ENCODE measurements at places on chromosomes 5 and 9.

DNA sequence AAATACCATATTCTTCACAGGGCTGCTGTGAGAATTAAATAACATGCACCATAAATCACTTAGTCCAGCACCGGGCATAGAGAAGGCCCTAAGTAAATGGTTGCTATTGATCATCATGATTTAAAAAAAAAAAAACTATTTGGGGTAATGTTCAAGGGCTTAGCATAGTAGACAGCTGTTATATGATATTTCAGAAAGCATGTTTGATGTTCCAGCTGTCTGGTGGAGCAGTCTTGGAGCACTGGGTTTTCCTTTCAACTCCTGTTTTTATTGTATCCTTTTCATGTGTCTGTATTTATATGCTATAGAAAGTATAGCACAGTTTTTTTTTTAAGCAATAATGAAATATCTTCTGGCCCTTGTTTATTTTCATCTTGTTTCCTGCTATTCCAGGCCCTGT lies 28.0 kb upstream of the TOMM5 start:
- no peak for DNase-seq

DNA sequence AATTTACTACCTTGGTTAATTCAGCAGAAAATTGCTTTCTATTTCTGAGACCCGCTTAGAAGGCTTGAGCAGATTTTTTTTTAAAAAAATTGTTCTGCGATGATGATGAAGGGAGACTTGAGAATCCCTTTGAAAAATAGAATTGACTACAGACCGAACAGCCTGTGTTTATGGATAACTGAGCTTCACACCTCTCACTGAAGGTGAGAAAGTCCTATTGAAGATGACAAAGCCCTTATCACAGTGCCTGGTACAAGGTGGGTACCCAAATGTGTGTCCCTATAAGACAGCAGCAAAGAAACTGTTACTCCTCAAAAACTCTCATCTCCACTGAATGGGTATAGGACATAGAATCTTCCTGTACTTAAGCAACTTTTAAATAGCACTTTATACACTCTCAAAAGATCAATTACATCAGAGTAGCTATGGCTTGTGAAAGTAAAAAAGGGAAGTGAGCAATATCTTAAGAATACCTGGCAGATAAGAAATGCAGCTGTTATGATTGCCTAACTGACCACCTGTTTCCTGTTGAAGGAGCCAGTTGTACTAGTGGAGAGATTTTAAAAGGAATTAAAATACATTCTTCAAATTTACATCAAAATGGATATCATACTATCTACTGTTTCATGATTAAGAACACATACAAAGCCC lies 419.7 kb downstream of the CHSY3 start:
- DNase-seq, result no peak

DNA sequence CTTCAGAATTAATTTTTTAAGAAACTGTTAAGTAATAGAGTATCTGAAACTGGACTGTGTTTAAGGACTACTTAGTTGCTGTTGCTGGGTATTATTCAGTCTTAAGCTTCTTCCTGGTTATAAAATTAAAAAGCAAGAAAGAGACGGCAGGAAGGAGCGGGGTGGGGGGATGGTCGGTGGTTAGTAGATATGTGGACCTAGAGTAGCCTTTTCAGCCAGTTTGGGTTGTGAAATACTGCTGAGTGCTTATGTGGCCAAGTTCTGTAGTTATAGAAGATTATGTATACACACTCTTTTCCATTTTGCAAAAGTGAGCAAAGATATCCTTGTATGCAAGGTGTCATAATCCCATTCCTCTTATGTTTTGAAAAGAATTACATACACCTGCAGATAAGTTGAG lies 28.5 kb downstream of the TRIO start:
- no peak for DNase-seq

- DNase-seq, result no peak
Observed at GRCh38 chr9:108434502-108434901, 421.3 kb downstream of the ACTL7B start.

- no peak for DNase-seq
Observed at GRCh38 chr5:151733358-151734063, 24.9 kb downstream of the ATOX1 start.

DNA sequence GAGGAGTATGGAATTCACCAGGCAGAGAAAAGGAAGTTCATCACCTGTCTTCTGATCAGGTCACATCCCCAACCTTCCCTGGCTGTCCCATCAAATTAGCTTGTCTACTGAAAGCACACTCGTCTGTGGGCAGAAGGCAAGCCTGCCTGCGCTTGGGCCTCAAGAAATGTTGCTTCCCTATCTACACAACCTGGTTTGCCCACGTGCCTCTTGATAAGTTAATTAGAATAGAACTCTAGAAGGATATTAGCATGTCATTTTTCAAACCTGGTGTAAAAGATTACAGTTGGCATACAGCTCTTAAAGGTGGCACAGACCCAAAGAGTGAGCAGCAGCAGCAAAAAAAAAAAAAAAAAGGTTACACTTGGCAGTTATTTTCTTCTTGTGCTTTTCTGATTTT lies 5.1 kb downstream of the TTC23L start:
- DNase-seq, result no peak

GRCh38 chr9:35311891-35312639 lies 150.3 kb downstream of the UNC13B start:
- DNase-seq, result no peak

GRCh38 chr9:109499631-109500410 lies 1.7 kb upstream of the PTPN3 start:
- no peak for DNase-seq

Measured in activated CD8-positive, alpha-beta T cell treated with anti-CD3 and anti-CD28 coated beads for 36 hours (primary cell).